Activated naive CD8-positive, alpha-beta T cell treated with anti-CD3 and anti-CD28 coated beads, Interleukin-2, amount 50 U/mL, for 16 hours (primary cell): ENCODE measurements at places on chromosomes 12 and 14.

- no peak for DNase-seq
Observed at GRCh38 chr14:62629176-62629725, 416.0 kb downstream of the KCNH5 start.

DNA sequence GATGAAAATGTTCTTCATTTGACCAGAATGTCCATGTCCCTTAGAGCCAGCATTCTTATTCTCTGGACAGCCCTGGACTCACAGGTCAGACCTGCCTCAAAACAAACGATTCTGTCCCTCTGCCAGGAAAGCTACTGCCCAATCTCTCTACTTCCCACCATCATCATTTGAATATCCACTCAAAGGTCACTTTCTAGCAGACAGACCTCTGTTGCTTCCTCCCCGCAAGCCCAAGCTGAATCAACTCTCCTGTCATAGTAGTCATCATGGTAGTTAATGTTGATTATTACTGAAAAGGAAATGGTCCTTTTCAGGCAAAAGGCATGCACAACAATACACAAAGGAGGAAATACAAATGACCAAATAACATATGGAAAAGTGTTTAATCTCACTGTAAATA is 39.6 kb upstream of the CPM start:
- no peak for DNase-seq

DNA sequence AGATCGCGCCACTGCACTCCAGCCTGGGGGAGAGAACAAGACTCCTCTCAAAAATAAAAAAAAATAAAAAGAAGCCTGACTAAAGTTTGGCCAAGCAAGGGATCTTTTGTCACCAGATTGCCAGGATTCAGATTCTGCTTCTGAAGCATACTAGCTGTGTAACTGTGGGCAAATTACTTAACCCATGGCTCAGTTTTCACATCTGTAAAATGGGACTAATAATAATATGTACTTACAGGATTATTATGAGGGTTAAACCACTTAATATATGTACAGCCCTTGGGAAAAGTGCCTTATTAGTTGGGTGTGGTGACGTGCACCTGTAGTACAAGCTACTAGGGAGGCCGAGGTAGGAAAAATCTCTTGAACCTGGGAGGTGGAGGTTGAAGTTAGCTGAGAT is 21.7 kb upstream of the YAF2 start:
- no peak for DNase-seq

DNA sequence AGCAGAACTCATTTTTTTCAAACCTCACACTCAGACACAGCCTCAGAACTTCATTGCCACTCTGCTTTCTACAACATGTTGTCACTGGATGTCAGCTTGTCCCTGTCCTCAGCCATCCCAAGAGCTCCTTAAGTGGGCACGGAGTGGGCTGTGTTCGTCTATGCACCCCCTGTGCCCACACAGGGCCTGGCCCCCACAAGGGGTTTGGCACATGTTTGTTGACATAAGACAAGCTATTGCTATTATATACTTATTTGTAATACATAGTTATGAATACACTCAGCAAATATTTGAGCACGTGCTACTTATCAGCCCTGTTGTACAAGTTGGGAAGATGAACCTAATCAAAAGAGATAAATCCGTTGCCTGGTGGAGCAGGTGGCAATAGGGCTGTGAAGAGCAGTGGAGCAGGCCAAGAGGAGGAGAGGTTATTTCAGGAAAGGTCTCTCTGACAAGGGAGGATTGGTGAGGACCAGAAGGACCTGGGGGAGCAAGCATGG is 4.3 kb upstream of the BDKRB1 start:
- DNase-seq, result no peak

GRCh38 chr14:87878959-87879358 is 114.0 kb downstream of the GALC start:
- no peak for DNase-seq

DNA sequence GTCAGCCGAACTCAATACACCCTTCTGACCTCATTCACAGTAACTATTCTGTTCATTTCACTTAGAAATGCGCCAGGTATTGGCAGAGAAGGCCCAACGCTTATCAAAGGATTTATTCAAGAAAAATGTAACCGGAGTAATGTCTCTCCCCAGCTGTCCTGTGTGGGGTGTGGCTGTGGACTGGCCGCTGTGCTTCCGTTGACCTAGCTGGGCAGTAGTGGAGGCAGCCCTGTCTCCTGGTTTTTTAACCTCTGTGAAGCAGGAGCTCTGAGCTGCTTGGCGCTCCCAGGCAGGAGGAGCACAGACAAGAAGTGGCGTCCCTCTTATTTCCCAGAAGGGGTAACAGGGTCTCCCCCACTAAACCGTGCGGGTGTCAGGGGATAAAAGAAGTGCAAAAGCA is 85.2 kb downstream of the ESR2 start:
- DNase-seq, result no peak

DNA sequence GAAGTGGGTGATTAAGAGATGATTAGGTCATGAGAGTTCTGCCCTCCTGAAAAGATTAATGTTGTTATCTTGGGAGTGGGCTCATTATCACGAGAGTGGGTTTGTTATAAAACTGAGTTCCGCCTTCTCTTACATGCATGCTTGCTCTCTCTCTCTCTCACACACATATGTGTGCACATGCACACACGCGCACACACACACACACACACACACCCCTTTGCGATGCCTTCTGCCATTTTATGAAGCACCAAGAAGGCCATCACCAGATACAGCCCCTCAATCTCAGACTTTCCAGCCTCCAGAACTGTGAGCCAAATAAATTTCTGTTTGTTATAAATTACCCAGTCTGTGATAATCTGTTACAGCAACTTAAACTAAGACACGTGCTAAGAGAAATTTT is 5.7 kb upstream of the SLC41A2 start:
- DNase-seq, result no peak

GRCh38 chr12:124595444-124595843 is 28.0 kb upstream of the NCOR2 start:
- no peak for DNase-seq

- DNase-seq, result no peak
Observed at GRCh38 chr14:59273737-59274136, 85.3 kb downstream of the DAAM1 start.

- no peak for DNase-seq
Observed at GRCh38 chr14:100223332-100224201, 15.4 kb upstream of the YY1 start.

GRCh38 chr12:52990206-52990605 is 16.1 kb upstream of the EIF4B start:
- no peak for DNase-seq

DNA sequence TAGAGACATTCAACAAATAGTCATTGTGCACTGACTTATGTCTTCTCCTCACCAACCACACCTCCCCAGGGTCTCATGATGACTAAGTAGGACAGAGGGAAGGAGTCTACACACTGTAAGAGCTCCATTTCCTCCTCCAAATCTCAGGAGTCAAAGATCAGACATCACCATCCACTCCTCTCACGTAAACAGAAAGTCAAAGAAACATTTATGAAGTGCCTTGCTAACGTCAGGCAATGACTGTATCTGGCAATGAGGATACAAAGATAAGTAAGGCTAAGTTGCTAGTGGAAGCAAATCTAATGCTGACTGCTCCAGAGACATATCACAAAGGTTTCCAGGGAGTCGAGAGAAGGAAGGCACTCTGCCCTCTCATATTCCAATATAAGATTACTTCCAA is 88.9 kb downstream of the SLC2A13 start:
- no peak for DNase-seq

DNA sequence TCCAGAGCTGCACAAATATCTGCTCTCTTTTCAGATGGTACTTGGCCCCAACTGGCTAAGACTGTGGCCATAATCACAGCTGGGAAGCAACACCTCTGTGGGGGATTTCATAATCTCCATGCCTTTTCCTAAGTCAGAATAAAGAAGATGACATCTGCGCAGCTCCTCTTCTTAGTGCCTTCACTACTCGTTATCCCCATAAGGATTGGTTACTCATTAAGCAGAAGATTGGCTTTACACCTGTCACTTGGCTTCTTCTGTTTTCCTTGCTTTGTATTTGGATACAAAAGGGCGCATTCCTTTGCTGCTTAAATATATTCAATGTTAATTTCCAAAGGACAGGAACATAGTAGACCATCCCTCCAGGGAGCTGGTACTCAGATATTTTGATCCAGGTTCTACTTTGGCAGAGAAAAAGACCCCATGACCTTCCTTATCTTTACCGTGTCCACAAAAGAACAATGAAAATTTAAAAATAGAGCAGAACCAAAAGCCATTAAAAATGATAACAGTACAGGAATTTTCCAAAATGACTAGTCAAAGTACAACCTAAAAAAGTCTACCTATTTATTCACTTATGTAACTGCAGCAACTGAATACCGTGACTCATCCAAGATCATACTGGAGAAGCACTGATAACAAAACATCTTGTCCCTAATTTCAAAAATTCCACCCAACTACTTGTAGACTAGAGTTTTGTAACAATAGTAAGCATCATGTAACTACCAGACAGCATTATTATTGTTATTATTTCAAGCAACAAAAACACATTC is 352.3 kb upstream of the TMPO start:
- DNase-seq, result no peak

DNA sequence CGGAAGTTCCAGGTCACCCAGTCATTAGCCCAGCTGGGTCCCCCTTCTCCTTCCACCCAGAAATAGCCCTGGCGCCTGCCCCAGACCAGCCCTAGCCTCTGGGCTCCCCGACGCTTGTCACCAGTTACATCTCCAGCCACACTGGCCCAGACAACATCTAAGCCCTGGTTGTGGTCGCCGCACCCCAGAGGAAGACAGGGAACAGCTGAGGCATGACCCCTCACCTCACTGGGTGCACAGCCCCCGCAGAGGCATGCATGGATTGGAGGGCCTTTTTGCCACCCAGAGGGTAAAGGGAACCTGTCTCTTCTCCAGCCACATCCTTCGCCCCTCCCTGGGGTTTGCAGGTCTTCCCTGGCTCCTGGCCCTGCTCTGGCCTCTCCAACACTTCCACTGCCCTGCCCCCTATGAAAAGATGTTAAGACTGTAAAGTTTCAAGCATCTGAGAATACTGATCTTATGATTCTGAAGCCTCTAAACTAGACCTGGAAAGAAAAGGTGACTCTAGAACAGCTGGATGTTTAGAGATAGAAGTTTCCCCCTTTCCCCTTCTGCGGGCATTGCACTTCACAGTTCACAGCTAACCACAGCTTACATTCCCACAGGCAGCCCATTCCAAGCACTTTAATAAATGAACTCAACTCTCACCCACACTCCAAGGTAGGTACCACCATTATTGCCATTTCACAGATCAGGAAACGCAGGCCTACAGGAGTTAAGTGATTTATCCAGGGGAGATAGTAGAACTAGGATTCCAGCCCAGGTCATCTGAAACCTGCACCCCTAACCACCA is 14.7 kb downstream of the TMEM119 start:
- DNase-seq, result no peak

DNA sequence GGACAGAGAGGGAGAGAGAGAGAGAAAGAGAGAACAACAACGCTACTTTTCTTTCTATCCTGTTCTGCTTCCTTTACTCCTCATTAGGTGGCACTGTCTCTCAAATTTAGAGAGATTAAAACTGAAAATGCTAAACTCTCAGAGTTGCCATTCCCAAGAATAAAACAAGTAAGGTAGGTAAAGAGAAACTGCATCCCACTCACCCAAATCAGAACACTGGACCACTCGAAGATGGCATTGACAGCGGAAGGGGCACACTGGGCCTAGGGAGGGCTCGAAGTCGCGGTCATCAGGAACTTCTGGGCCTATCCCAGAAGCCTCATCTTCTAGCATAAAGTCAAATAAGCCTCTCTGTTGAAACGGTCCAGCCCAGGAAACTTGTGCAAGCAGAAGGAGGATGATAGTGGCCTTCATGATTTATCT is 4.5 kb downstream of the DCN start:
- DNase-seq, result no peak

DNA sequence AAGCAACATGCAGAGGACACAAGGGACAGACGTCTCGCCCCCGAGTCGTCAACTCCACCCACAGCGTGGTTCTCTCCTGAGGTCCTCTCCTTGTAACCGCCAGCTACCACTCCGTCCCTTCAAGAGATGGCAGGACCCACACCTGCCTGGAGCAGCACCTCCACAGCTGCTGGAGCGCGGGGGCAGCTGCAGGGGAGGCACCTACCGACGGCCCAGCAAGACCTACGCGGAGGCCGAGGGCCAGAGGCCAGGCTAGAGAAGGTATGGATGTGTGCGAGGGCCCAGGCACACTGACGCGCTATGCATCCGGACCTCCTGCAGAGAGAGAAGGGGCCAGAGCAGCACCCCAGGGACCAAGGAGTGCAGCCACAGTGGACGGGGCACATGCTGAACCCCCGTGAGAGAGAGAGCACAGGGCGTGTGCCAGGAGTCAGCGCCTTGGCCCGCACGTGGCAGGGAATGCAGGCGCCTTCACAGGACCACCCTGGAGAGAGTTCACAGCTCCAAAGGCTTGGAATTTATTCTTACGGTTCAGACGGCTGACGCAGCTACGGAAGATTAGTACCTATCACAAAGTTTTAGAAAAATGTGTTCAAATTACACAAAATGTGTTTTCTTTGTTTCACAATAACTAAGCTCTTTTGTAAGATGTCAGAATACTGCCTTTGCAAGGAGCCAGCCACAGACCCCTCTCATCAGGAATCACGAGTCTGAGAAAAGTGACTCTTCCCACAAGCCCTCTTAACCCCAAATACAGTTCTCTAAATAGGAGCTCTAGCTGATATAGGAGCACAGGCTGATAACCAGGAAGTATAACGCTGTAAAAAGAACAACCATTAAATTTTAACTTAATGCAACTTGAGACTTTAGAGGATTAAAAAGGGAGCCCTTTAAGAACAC is 36.8 kb downstream of the CDC42BPB start:
- DNase-seq, result no peak

DNA sequence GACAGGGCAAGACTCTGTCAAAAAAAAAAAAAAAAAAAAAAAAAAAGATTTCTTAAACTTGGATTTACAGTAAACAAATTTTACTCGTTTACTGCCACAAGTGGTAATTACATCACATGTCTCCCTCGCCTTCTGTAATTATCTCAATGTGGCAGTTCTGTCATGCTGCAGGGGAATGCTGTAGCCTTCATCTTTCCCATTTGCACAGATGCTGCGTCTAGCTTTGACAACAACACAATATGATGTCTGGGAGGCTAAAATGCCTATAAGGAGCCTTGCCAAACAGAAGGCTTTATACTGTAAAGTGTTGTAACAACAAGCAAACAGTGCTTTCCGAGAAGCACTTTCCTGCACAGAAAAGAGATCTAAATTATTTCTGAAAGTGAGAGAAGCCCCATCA is 48.7 kb downstream of the ESR2 start:
- DNase-seq, result no peak

GRCh38 chr12:72790273-72790672 is 518.1 kb downstream of the TRHDE start:
- no peak for DNase-seq

DNA sequence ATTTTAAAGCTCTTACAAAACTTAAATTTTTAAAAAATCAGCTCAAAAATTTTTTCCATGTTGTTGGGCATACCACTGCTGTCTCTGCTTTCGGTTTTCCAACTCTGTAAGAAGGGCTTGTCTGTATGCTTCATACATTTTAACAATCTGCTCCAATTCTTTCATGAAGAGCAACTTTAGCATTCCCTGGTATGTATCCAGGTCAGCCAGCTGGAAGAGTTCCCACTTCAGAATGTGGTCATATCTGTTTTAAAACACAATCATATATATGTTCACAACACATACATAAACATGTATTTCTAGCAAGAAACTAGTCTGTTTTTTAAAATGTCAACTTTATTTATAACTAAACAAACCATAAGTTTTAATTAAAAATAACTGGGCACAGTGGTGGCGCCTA is 33.0 kb downstream of the SAV1 start:
- no peak for DNase-seq
